Islet precursor cell (in vitro differentiated cells): ENCODE measurements at places on chromosomes 12 and 14.

DNA sequence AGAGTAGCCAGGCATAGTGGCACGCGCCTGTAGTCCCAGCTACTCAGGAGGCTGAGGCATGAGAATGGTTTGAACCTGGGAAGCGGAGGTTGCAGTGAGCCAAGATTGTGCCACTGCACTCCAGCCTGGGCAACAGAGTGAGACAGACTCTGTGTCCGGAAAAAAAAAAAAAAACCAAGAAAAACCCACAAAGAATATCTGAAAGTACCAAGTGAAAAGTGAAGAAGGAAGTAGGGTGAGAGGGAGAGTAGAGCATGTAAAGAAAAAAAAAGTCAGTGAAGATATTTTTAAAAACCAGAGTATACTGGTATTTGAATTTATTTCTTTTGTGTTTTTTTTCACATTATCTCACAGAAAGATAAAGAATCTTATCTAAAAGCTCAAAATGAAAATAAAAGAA lies 43.3 kb upstream of the ISM2 start:
- DNase-seq, result no peak

- DNase-seq, result peak; percentile 44
Observed at GRCh38 chr12:115660211-115660805, 617.2 kb downstream of the MED13L start.

- DNase-seq, result peak; percentile 99
Observed at GRCh38 chr14:61561657-61562276, 133.5 kb upstream of the HIF1A start.

- no peak for DNase-seq
Observed at GRCh38 chr12:41634091-41634490, 446.0 kb downstream of the PDZRN4 start.

DNA sequence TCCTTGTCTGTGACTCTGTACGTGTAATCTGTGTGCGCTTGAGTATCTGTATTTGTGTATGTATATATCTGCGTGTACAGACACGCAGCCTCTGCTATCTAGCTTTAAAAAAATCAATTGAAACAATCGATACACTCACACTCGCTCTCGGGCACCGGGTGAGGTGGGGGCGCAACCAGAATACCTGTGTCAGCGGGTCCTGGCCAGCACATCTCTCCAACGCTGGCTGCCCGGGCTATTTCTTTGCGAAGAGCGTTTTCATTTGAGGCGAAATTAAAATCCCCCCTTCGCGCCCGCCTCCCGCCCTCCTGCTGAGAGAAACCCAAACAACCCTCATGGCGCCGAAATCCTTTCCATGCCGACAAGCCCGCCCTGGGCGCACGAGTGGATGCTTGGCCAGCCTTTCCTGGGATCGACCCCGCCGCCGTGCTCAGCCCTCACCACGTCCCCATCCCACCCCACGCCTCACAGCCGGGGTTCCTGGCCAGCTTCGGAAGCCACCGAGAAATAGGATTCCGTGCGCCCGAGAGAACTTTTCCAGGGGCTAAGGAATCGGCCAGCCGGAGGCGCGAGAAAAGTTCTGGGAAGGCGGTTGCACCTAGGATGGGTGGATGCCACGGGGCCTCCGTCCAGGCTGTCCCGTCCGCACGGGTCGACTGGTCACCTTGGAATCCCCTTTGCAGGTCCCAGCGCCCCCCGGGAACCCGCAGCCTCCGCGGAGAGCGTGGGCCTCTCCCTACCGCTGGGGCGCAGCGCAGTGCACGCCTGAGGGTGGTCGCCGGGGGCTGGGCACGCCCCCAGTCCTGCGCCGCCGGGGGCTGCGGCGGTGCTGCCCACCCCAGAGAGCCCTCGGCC lies 1.0 kb downstream of the ZDHHC22 start:
- DNase-seq, result no peak

DNA sequence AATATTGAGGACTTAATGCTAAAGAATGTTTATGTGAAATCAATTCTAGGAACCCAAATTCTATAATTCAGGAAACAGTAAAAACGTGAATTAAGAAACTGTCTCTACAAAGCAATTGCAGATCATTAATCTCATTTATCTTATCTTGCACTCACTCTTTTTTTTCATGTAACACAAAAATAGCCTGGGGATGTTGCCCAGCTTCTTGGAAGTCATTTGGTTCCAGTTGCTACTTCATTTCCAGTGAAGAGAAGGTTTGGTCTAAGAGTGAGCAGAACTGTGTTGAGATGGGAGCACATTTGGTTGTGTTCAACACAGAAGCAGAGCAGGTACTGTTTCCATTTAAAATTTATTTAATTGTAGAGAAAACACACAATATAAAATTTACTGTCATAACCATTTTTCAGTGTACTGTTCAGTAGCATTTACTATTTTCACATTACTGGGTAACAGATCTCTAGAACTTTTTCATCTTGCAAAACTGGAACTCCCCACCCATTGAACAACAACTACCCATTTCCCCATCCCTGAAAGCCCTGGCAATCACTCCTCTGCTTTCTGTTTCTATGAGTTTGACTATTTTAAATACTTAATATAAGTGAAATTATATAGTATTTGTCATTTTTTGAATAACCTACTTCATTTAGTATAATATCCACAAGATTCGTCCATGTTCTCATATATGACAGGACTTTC lies 9.7 kb downstream of the CLEC6A start:
- DNase-seq, result no peak

GRCh38 chr12:105820429-105821125 lies 318.2 kb downstream of the NUAK1 start:
- DNase-seq, result no peak

- no peak for DNase-seq
Observed at GRCh38 chr14:78356391-78356790, 186.2 kb downstream of the NRXN3 start.

GRCh38 chr12:100574187-100575074 lies 947 bp downstream of the GAS2L3 start:
- peak; percentile 70 for DNase-seq

DNA sequence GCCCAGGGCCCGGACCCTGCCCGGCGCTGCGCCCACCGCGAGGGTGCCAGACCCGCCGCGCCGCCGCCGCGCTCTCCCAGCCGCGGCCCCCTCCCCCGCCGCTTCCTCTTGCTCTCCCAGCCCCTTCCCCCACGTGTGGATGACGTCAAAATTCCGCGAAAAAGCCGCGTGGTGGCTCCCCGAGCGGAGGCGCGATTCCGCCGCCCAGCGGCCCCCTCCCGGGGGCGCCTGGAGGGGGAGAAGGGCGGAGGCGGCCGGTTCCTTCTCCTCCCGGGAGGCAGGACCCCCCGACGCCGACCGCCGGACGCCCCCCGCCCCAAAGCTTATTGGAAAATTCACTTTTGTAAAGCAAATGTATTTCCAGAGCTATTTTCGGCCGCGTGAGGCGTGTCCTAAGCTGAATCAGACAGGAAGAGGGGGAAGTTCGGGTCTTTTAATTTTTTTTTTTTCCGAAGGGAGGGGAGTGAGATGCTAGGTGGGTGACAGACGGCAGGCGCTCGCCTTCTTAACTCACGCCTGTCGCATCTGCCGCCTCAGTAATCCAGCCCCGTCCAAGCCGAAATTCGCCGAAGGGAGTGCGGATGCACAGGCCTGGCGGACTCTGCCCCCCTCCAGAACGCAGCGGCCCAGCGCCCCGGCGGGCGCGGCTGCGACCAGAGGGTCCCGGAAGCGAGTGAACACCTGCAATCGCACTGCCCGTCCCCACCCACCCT lies 4.1 kb upstream of the CCND2 start:
- peak; percentile 92 for DNase-seq

DNA sequence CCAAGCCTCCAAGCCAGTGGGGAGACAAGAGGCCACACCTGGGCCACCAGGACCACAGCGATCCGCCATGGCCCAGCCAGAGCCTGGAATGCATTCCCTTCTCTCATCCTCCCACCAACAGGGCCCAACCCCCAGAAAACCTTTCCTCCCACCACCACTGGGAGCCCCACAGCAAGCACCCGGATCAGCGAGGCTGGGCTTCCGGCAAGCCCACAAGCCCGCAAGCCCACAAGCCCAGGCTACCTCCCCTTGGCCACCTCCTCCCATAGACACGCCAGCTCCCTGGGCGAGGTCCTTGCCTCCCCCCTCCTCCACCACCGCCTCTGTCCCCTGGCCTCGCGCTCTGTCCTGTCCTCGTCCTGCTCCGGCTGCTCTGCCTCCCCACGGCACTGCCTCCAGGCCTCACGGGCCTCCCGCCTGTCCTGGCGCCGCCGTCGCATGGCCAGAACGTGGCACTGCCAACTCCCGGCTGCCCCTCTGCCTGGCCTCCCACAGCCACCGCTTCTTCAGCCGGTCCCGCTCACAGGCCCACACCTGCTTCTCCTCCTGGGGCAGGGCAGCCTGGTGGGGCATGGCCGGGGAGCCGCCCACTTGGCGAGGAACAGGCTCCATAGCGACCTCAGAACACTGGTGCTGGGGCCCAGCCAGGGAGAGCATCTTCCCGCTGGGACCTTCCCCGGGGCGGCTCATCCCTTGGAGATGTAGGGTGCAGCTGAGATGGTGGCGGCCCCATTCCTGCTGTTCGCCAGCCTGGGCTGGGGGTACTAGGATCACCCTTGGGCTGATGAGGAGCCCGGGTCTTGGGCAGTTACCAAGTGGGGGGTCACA lies 5.6 kb downstream of the CDK2AP1 start:
- peak; percentile 58 for DNase-seq

DNA sequence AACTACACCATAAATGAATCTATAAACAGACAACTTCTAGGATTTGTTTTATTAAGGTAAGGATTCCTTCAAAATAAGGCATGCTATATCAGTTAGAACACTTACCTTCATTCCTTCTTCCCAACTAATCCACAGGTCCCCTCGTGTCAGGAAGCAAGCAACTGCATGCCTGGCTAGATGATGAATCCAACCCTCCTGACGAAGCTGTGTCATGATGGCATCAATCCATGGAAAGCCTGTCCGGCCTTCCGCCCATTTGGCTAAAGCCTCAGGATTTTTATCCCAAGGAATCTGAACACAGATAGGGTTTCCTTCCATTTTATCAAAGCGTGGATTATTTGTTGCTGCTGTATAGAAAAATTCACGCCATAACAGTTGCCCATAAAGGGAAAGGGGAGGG lies 12.5 kb upstream of the MTERF2 start:
- DNase-seq, result no peak

DNA sequence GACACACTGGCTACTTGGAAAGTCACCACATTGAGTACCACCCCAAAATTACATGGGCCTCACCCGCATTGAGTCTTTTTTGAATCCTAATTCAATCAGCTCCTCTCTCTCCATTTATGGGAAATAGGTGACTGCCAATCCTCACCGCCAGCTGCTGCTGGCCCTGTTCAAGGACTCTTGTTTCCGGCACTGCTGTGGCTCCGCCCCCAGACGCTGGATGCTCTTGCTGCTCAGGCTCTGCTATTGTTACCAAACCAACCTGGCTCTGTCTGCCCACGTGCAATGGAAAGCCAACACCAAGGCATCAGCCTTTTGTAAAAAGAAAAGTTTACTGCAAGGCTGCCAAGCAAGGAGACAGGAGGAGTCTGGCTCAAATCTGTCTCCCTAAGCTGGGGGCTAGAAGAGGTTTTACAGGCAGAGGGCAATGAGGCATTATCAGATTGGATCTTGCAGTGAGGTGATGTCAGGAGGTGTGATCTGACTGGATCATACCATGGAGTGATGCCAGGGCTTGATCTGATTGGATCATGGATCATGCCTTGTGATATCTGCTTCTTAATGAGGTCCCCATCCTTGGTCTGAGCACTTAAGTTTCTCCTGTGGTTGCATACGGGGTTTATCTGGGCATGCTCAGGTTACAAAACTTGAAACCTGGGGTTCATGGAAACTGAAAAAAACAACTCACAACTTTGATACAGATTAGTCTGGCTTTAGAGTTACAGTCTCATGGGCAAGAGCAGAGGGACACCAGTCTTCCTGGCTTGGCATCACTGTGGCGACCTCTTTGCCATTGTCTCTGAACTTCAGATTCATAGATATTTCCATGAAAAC lies 117.1 kb upstream of the SLC35F4 start:
- DNase-seq, result no peak

DNA sequence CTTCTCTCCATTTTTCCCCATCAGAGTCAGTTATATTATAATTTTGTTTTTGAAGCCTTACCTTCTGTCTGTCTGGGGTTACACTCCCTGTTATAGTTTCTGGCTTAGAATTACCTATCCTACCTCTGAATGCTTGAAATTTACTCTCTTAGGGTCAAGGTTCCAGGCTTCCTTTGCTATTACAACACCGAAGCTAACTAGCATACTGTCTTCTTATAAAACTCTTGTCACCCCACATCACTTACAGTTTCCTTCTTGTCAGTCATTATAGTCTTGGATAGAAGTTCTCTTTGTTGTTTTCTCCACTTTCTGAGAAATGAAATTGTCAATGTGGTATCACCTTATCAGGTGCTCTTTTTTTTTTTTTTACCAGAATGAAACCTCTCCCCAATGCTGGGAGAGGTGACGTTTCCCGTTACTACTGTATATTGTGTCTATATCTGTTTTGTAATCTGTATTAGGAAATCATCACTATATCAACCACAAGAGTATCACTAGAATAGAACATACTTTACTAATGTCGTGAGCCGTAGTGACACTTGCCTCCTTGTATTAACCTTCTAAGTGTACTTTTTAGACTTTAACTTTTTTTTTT lies 69.2 kb upstream of the PSMA6 start:
- DNase-seq, result no peak

DNA sequence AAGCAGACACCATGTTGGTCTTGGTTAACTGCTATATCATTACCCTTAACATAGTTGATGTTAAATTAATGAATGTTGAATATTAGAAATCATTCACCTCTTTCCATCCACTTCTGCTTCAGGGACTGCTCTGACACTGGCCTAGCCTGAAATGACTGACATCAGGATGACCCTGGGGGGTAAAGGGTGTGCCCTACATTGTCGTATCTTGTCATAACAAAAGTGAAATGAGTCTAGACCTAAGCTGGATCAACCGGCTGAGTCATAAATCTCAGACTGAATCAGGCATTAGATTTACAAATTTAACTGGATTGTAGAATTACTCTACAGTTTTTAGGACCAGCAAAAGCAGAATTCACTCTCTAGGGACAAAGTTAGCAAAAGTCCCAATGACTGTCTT lies 35.3 kb downstream of the KICS2 start:
- no peak for DNase-seq

DNA sequence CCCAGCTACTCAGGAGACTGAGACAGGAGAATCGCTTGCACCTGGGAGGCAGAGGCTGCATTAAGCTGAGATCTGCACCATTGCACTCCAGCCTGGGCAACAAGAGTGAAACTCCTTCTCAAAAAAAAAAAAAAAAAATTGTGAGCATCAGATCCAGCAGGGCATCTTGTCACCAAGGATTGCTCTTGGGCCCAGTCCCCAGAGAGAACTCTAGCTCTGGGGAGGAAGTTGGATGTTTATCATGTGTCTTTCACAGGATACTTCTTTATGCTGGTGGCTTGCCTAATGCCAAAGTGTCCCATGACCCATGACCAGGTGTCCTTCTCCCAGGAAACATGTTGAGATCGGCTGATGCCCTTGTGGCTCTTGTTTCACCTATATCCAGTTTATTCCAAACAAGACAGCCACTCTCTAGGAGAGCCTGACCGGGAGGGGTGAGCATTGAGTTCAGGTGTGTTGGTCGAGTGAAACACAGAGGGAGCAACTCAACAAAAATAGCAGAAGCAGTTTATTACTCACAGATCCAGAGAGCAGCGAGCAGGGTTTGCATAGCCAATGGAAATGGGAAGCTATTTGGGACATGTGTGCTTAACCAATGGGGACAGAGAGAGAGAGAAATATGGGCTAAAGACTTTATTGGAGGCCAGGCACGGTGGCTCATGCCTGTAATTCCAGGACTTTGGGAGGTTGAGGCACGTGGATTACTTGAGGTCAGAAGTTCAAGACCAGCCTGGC lies 6.6 kb upstream of the TCHP start:
- DNase-seq, result peak; percentile 44
